ENCODE measurements at places on chromosomes 7 and 10.

DNA sequence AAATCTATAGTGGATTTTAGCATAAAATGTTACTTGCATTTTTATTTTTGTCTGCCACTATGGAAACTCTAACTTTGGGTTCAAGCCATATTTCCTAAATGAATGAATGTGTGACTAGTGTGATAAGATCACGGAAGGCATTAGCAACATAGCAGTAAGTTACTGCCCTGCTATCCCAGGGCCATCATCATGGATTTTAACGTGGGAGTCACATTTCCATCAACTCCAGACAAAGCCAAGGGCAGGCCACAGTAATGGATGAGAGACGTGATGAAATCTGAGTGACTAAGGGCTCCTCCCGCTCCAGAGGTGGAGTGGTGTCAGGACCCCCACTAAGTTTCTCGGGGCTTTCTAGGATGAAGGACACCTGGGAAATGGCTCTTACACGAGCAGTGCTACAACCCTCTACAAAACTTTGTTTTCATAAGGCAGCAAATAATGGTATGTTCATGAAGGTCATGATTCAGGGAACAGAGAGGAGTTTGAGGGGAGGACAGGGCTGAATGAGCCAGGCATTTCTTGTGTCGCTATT is 34.3 kb downstream of the C10orf120 start:
- no peak for DNase-seq

- no peak for DNase-seq
These were observed 166.8 kb downstream of the SUGCT start for GRCh38 chr7:40301486-40302068.

DNA sequence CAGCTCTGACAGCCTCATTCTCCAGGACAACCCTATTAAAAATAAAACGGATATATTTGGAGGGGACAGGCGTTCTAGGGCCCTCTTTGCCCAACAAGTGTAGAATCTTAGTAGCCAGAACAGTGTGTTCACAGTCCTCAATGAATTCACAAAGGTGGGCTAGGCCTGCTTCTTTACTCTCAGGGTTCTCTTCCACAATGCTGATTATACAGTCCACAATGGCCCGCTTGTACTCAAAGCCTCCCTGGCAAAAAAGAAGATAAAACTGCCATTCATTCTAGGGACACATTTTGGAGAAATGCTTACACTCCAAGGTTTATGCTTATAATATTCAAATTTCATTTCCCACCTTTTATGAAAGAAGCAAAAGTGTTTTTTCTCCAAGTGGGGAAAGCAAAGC is 62.6 kb downstream of the MEST start:
- no peak for DNase-seq

- no peak for DNase-seq
These were observed 55.3 kb upstream of the C7orf33 start for GRCh38 chr7:148535217-148535616.

- no peak for DNase-seq
These were observed 66.7 kb downstream of the CREB3L2 start for GRCh38 chr7:137934941-137935883.

GRCh38 chr7:15218261-15218660 is 315.7 kb upstream of the DGKB start:
- DNase-seq, result no peak

DNA sequence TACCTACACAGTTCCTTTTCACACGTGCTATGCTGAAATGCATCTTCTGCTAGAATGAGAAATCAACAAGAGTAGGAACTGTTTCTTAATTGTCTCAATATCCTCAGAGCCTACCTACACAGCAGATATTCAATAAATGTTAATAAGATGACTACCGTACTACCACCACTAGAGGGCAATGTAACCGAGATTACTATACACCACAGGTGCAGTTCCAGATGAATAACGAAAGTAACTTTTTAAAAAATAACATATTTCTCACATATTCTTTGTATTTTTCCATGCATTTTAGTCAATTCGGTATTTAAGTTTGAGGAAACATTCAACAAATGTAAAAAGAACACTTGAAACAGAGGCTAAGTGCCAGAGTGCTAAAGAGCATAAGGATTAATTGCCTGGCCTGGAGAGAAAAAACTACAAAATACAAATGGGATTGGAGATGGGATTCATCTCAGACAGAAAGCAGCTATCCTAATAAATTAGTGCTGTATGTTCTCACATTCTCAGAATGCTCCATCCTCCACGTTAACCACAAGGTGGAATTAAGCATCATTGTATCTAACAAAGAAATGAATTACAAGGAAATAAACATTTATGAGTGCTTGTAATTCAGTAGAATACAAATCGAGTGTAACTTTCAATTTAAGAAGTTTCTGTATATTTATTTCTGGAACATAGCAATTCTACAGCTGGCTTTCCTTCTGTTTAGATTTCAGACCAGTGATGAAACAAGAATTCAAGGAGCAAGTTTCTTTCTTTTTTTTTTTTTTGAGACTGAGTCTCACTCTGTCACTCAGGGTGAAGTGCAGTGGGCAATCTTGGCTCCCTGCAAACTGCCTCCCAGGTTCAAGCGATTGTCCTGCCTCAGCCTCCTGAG is 20.3 kb upstream of the HECTD2 start:
- DNase-seq, result peak; percentile 24

DNA sequence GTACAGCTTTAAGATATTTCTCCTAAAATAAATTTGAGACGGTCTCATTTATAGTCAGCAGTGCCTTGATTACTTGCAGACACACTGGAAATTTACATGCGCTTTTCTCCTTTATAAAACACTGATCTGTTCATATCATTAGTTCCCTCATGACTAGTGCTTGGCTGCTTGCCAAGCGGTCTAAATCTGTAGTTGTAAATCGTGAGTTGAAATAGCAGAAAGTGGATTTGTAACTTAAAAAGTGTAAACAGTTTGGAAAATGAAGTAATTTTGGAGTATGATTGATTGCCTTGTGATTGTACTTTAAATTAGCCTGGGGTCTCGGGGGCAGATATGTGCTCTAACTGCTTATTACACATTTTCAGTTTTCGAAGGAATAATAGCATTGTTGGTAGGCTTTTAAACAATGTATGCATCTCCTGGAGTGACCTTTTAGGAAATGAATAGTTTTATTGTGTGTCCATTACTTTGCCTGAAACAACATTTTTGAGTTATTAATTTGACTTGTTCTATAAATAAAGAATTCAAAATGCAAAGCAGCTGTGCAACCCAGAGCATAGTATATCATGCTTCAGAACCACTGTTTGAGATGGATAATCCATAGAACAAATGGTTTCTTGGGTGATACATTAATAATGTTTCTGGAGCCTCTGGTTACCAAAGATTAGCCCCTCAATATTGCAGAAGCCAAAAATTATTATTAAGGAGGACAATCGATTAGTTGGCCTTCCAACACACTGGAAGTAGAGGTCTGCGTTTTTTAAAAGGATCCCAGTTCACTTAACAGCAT is 73.3 kb downstream of the ARID5B start:
- DNase-seq, result no peak

DNA sequence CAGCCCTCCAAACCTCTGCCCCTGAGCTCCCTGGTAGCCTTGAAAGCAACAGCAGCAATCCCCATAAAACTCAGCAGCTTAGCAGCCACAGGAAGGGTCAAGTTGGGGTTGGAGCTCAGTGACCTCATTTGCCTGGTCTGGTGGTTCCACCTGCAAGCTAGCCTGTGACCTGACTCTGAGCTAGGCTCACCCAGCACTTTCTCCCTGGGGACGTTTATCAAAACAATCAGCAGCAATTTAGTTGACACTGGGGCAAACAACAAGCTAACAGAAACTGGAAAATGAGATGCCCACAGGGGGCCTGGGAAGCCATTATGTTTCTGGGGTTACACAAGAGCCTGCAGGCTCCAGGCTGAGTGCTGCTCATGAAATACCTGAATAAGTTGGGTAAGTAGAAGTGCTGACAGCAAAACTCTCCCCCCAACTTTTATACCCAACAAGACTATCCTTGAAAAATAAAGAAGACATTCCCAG is 22.4 kb upstream of the CRYGN start:
- no peak for DNase-seq

DNA sequence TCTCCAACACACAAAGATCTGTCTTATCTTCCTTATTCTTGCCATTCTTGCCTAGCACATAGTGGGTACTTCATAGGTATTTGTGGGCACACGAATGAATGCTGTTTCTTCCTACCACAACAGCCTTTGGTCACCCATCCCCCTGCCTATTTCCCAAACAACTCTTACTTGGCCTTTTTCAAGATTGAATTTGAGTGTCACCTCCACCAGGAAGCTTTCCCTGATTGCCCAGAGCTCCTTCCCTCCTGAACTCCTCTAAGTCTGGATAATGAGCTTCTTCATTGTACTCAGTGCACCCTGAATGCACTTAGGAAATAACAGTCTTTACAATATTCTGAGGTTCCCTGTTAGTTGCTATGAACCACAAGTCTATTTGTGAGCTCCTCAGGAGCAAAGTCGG is 11.6 kb upstream of the PDZD8 start:
- no peak for DNase-seq

GRCh38 chr10:93074597-93075368 is 1.1 kb downstream of the CYP26A1 start:
- DNase-seq, result no peak

DNA sequence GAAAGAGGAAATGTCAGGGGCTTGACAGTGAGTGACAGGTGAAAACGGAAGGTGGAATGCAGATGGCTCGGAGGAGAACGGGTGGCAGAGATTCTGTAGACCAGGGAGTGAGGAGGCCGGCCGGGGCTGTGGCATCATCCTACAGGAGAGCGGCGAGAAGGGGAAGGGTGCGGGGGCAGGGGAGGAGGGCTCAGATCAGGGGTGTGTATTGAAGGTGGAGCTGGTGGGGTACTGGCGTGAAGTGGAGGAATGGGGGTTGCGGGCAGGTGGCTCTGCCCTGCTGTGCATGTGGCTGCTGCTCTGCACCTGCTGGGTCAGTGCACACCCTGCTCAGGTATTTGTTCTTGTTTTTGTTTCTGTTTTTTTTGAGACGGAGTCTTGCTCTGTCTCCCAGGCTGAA is 470.8 kb upstream of the FOXK1 start:
- no peak for DNase-seq

DNA sequence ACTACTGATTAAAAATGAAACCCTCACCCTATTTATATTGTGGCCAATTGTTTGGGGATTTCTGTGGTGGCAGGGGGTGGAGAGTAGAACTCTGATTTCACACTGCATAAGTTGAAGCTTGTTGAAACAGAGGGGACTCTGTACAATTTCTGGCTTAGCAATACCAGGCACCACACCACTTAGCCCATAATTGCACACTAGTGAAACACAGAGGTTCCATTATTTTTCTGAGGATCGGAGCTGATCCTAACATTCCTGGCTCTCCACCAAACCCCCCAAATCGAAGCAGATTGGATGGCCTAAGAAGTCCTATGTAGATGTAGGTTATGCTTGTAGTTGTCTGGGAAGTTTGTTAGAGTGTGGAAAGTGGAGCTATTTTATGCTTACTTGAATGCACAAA is 47.0 kb downstream of the PTN start:
- no peak for DNase-seq

- peak; percentile 1 for DNase-seq
These were observed 790.8 kb upstream of the KCND2 start for GRCh38 chr7:119482209-119482608.

- no peak for DNase-seq
These were observed 30.5 kb downstream of the ARHGAP22 start for GRCh38 chr10:48574322-48574796.

GRCh38 chr7:1025743-1026581 is 18.4 kb upstream of the GPR146 start:
- DNase-seq, result no peak

- DNase-seq, result no peak
These were observed 193.0 kb downstream of the RELN start for GRCh38 chr7:103796327-103796962.

- no peak for DNase-seq
These were observed 419.6 kb upstream of the NPVF start for GRCh38 chr7:25647872-25648271.

DNA sequence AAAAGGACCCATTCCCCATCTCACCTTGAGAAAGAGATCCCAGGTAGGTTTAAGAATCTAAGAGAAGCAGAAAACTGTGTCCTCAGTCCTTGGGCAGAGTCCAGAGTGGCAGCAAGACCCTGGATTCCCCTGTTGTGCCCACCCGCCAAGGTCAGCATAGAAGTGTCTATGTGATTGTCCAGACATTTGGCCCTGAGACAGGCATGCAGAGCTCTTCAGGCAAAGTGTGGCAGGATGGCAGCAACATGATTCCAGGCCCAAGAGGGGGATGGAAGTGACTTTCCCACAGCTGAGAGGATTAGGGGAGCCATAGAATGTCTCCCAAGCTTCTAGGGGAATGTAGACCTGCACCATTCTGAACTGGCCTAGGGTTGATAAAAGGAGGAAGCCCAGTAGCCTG is 39.1 kb upstream of the OPALIN start:
- no peak for DNase-seq

DNA sequence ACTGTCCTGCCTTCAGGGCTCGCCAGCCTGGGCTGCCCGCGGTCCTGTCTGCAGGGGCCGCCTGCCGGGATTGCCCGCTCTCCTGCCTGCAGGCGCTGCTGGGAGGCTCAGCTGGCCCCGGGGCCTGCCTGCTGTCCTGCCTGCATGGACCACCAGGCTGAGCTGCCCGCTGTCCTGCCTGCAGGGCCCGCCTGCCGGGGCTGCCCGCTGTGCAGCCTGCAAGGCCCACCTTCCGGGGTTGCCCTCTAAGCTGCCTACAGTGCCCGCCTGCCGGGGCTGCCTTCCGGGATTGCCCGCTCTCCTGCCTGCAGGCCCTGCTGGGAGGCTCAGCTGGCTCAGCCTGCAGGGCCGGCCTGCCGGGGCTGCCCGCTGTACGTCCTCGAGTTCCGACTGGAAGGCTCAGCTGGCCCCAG is 164.4 kb downstream of the GLRX3 start:
- no peak for DNase-seq

GRCh38 chr10:113753020-113753692 is 1.7 kb downstream of the PLEKHS1 start:
- DNase-seq, result no peak

- DNase-seq, result peak; percentile 28
These were observed 43.3 kb upstream of the TMEM248 start for GRCh38 chr7:66877577-66878300.

GRCh38 chr10:88152728-88153133 is 289.3 kb downstream of the PTEN start:
- peak; percentile 45 for DNase-seq

DNA sequence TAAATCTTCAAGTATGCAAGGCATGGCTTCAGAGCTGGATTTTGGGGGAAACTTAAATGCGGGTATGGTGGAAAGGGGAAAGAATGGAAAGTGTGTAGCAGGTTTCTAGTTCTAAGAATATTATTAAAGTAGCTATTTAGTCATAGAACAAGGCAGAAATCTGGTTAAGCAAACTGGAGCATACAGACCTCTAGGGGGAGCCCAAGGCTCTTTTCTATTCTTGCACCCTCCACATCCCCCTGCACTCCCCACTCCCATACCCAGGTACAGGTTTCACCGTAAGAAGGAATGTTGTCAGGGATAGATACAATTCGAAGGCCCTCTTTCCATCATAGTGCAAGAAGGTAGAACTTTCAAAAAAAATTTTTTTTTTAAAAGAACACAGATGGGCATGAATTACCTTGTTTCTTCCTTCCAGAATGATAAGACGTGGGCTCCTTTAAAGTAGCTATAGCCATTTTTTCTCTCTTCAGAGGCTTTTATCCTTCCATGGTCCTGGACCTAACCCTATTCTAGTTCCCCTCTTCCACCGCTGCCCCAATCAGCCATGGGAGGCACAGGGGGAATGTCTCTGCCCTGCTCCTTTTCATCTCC is 41.5 kb upstream of the SMIM30 start:
- DNase-seq, result peak; percentile 5

- no peak for DNase-seq
These were observed 22.3 kb upstream of the TMEM72 start for GRCh38 chr10:44888886-44889285.

- no peak for DNase-seq
These were observed 183.0 kb upstream of the PITRM1 start for GRCh38 chr10:3355536-3355935.
